ENCODE measurements at places on chromosomes 1 and 21. TPM values are rescaled to one million over a fixed set of nuclear protein-coding genes. Genes with fewer than 3 reads are reported as not detected.

- H3K4me1 ChIP-seq = no peaks in the 10 kb centered on the region
- no peaks in the 10 kb centered on the region for H3K27me3 ChIP-seq
- H3K36me3 ChIP-seq = no peaks in the 10 kb centered on the region
- no peak overlapping the region for H3K4me3 ChIP-seq
These were observed 3.4 kb downstream of the ATAD3C start for GRCh38 chr1:1452882-1453281.

- H3K27ac ChIP-seq = no peak overlapping the region
- DNase-seq = peak; percentile 61
- H3K36me3 ChIP-seq = peaks cover 8% of the 10 kb centered on the region
- H3K27me3 ChIP-seq = no peaks in the 10 kb centered on the region
- H3K4me1 ChIP-seq = peaks cover 13% of the 10 kb centered on the region
- H3K4me3 ChIP-seq = no peak overlapping the region
These were observed 7.9 kb downstream of the TMEM201 start for GRCh38 chr1:9596415-9597123.

DNA sequence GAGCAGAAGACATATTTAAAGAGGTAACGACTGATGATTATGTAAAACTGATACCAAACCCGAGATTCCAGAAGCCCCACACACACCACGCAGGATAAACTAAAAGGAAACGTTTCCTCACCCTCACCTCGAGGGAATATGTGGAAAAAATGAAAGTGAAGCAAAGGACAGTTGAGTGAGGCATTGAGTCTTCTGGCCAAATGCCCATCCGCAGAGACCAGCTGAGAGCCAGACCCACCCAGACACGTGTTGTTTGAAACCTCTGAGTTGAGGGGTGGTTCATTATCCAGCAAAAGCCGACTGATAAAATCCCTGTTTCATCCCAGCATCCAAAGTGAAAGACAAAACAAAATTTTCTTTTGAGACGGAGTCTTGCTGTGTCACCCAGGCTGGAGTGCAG, 29.6 kb upstream of the PCBP3 start:
- no peak overlapping the region for H3K4me3 ChIP-seq
- no peaks in the 10 kb centered on the region for H3K36me3 ChIP-seq
- H3K4me1 ChIP-seq = no peaks in the 10 kb centered on the region
- no peak overlapping the region for H3K27ac ChIP-seq

DNA sequence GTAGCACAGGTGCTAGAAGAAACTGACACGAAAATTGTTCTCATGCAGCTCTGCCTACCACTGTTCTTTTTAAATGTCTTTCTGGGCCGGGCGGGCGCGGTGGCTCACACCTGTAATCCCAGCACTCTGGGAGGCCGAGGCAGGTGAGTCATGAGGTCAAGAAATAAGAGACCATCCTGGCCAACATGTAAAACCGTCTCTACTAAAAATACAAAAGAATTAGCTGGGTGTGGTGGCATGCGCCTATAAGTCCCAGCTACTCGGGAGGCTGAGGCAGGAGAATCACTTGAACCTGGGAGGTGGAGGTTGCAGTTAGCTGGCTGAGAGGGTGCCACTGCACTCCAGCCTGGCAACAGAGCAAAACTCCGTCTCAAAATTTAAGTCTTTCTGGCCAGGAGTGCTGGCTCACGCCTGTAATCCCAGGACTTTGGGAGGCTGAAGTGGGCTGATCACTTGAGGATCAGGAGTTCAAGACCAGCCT, 947 bp upstream of the RIT1 start:
- H3K4me1 ChIP-seq = peaks cover 22% of the 10 kb centered on the region
- H3K36me3 ChIP-seq = peaks cover 80% of the 10 kb centered on the region
- H3K27me3 ChIP-seq = no peaks in the 10 kb centered on the region
- peak overlapping the region; percentile 90 for H3K27ac ChIP-seq

DNA sequence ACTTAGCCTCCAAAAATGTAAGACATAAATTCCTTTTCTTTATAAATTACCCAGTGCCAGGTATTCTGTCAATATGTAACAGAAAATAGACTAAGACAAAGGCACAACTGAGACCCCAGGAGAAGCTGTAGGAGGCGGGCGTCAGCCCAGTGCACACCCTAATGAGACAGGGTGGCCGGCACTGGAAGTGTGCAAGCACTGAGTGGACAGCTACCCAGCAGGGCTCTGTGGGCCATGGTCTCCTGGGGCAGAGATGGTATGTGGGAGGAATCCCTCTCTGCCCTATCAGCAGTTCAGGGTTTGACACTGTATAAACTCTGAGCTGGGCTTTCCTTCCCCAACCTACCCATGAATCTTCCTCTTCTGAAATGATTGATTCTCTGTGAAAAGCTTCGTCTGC, 139.5 kb downstream of the GLIS1 start:
- peak; percentile 29 for DNase-seq
- H3K4me3 ChIP-seq = no peak overlapping the region
- H3K27me3 ChIP-seq = no peaks in the 10 kb centered on the region
- H3K27ac ChIP-seq = no peak overlapping the region

- no peaks in the 10 kb centered on the region for H3K27me3 ChIP-seq
- no peaks in the 10 kb centered on the region for H3K36me3 ChIP-seq
- peak; percentile 76 for DNase-seq
These were observed 20.4 kb upstream of the GNG12 start for GRCh38 chr1:67853704-67854103.

DNA sequence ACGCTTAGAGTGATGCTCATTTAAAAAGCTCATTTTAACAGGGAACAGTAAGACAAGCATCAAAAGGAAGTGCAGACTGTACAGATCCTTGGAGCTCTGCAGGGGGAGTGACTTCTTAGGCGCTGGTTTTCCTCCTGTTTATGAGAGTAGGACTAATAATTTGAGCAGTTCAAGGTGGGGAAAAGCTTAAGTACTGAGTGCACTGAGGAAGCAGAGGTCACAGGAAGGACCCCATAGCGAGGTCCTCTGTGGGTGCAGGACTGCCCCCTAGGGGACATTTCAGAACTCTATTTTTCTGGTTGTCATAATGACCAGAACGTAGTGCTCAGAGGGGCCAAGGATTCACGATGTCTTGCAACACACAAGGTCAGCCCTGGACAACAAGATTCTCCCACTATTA, 112.1 kb downstream of the HLCS start:
- no peak overlapping the region for H3K27ac ChIP-seq
- no peaks in the 10 kb centered on the region for H3K27me3 ChIP-seq
- no peaks in the 10 kb centered on the region for H3K4me1 ChIP-seq
- H3K36me3 ChIP-seq = no peaks in the 10 kb centered on the region

HSD11B1 gene
- total RNA-seq = 16.9 TPM

FCRL5 gene
- 0.93 TPM for total RNA-seq

PLEKHN1 gene
- 2.1 TPM for total RNA-seq

PDC gene
- total RNA-seq = not detected

Measured in upper lobe of right lung (tissue), 1 donor.